GM12878 (cell line): ENCODE measurements at places on chromosomes 11 and 22.

DNA sequence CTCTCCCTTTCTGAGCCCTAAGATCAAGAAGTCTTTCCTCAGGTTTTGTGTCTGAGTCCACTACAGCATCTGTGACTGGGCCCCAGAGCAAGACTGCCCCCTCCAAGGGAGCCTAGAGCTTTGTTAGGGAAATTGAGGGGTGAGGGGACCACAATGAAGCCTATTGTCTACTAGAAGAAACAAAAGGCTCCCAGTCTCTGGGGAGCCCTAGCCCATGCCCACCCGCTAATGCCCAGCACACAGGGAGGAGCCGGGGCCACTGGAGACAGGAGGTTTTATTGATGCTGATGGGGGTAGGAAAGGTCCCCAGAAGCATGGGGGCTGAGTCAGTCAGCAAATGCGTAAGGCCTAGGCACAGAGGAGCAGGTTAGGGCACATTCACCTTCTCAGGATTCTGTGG, 14.0 kb downstream of the RHOG start:
- peaks cover 22% of the 10 kb centered on the region for H3K36me3 ChIP-seq
- H3K27me3 ChIP-seq = no peaks in the 10 kb centered on the region
- no peak for DNase-seq
- no peak overlapping the region for H3K27ac ChIP-seq
- H3K4me3 ChIP-seq = no peak overlapping the region
- H3K4me1 ChIP-seq = peaks cover 10% of the 10 kb centered on the region

- no peak overlapping the region for H3K4me3 ChIP-seq
- no peaks in the 10 kb centered on the region; the same call in 1 of the 2 replicates for H3K36me3 ChIP-seq
- H3K4me1 ChIP-seq = peaks cover 15% of the 10 kb centered on the region
- no peaks in the 10 kb centered on the region for H3K27me3 ChIP-seq
- no peak for DNase-seq
Measured at GRCh38 chr11:17298302-17298701, 21.8 kb downstream of the NUCB2 start.

- no peak overlapping the region for H3K4me3 ChIP-seq
- H3K36me3 ChIP-seq = no peaks in the 10 kb centered on the region
- H3K4me1 ChIP-seq = 0 out of 2 replicates have a peak, but pooled peaks cover 3% of the 10 kb centered on the region
Measured at GRCh38 chr11:103844327-103845215, 191.9 kb upstream of the DDI1 start.

- H3K4me1 ChIP-seq = peaks cover 12% of the 10 kb centered on the region
- no peaks in the 10 kb centered on the region; the same call in 1 of the 2 replicates for H3K27me3 ChIP-seq
- H3K4me3 ChIP-seq = no peak overlapping the region
- no peaks in the 10 kb centered on the region for H3K36me3 ChIP-seq
Measured at GRCh38 chr11:127074151-127074761, 73.7 kb upstream of the KIRREL3 start.

GRCh38 chr22:26612652-26613051, 5.2 kb downstream of the CRYBB1 start:
- no peak for DNase-seq
- peaks cover 33% of the 10 kb centered on the region for H3K4me1 ChIP-seq
- H3K27me3 ChIP-seq = no peaks in the 10 kb centered on the region
- H3K4me3 ChIP-seq = no peak overlapping the region
- H3K36me3 ChIP-seq = no peaks in the 10 kb centered on the region

DNA sequence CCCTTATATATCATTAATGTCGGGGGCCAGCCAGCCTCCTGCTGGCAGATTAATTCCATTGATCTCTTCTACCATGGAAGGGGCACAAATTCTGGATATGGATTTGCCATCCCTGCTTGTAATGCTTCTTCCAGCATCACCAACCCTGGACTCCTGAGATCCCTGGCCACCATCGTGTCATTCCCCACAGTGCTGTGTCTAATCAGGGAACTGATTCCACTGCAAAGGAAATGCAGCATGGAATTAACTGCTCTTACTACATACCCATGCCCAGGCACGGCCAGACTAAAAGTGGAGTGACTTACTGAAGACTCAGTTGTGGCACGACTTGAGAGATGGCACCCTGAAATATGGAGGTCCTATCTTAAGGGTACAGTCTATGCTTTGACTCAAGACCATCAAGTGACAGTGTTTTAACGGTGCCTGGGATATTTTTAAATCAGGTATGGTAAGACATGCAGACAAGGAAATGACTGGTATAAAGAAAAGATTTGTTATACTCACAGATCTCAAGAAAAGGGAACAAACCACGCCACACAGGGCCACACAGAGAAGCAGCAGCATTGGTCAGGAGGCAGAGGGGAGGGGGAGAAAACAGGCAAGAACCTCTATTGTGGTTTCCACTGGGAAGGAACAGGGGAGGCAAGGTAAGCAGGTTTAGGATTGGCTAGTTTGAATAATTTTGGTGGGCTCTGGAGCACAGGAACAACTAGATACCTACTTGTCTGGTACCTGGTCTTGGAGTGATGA, 65.1 kb downstream of the IGLL5 start:
- H3K4me3 ChIP-seq = no peak overlapping the region
- H3K27ac ChIP-seq = no peak overlapping the region
- peaks cover 18% of the 10 kb centered on the region for H3K4me1 ChIP-seq
- no peaks in the 10 kb centered on the region for H3K36me3 ChIP-seq

DNA sequence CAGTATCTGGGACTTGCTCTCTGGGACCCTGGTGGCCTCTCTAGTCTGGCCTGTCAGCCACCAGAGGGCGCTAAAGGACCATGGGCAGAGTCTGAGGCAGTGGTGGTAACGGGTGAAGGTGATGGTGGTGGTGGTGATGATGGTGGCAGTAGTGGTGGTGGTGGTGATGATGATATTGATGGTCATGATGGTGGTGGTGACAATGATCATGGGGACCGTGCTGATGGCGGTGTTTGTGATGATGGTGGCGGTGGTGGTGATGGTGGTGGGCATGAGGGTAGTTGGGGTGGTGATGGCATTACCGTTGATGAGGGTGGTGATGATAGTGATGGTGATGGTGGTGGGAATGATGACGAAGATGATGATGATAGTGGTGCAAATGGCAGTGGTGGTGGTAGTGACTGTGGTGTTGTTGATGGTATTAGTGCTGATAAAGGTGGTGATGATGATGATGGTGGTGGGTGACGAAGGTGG, 16.0 kb downstream of the TRPM5 start:
- H3K4me3 ChIP-seq = no peak overlapping the region
- no peaks in the 10 kb centered on the region for H3K27me3 ChIP-seq

DNA sequence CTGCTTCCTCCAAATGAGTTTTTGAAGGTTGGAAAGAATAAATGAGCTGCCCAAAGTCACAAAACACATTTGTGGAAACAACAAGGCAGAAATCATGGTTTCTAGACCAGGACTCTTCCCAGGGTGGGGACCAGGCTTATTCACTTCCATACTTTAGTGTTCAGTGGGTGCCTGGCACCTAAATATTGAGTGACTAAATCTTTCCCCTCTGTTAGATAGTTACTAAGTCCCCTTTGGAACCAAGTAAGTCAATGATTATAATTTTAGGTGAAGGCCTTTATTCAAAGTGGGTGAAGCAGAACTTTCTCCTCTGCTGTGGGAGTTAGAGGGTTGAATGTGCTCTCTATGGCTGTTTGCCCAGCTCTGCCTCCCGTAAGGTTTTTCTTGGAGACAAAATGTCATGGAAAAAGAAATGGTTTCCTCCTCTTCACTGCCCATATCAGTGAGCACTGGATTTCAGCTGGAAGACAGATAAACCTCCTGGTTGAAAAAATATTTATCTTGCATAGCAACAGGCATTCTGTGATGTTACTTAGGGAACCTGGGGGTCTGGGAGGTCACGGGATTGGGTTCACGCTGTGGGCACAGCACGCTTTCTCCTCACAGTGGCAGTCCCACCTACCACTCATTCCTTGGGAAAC, 117.8 kb downstream of the CCDC81 start:
- H3K4me1 ChIP-seq = no peaks in the 10 kb centered on the region
- H3K36me3 ChIP-seq = no peaks in the 10 kb centered on the region
- no peak overlapping the region for H3K27ac ChIP-seq
- H3K4me3 ChIP-seq = no peak overlapping the region

GRCh38 chr22:21866833-21867527, 465 bp downstream of the MAPK1 start:
- H3K4me1 ChIP-seq = peaks cover 12% of the 10 kb centered on the region
- H3K36me3 ChIP-seq = no peaks in the 10 kb centered on the region
- peak overlapping the region; percentile 97 for H3K27ac ChIP-seq
- peak overlapping the region; percentile 70 for H3K4me3 ChIP-seq
- H3K27me3 ChIP-seq = no peaks in the 10 kb centered on the region

DNA sequence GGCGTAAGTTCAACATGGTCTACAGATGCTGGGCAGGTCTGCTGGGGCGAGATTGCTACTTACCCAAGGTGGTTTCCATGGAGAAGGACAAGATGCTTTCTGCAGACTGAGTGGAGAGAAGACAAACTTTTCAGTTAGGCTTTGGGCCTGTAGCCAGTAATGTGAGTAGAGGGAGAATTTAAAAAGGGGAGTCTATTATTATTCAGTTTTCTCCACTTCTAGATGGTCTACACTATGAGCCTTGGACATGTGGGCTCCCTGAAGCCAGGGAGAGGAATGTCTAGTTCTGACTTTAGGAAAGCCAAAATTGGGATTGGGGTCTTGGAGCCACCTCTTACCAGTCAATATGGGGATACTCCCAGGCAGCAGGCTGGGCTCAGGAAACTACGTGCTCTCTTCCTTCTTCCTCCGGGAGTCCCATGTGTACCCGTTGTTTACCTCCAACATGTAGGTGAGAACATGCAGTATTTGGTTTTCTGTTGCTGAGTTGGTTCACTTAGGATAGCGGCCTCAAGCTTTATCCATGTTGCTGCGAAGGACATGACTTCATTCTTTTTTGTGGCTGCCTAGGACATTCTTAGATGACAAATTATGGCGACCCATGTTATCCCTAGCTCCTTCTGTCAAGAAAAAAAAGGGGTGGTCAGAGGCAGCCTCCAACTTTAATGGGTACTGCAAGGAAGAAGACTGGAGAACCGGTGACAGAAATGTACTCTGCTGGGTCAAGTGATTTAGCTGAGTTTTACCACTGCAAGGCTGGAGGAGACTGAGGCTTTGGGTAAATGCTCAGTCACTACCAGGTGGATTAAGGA, 14.7 kb upstream of the ZNF280A start:
- DNase-seq = no peak
- H3K4me3 ChIP-seq = no peak overlapping the region
- H3K27me3 ChIP-seq = no peaks in the 10 kb centered on the region
- no peaks in the 10 kb centered on the region for H3K36me3 ChIP-seq
- H3K4me1 ChIP-seq = no peaks in the 10 kb centered on the region

DNA sequence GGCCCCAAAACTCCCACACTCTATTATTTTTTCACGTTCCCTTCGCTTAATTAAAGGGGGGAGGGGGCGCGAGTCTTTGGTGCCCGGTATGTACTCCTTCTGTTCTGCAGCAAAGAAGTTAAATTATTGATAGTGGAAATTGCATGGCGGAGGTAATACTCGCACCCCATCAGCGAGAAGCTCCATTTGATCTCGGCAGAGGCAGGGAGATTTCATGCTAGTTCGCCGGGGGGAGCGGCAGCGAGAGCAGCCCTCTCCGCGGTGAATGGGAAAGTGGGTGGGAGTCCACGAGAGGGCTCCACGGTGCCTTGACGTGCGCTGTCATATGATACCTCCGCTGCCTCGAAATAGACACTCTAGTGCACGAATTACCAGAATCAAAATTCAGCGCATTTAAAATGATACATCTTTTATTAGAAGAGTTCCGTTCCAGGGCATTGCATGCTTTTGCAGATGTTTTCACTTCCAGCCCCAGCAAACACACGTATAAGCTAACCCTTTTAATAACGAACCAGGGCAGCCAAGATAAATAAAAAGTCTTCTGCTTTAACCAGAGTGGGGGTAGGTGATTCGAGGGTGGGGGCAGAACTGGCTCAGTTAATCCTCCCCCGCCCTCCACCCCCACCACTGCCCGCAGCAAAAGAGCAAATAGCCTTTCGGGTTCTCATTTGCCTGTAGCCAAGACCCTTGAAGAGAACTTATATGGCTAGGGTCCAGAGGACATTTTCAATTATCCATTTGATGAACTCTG, 1.3 kb upstream of the BDNF start:
- peak overlapping the region; percentile 59; the same call in 1 of the 2 replicates for H3K4me3 ChIP-seq
- H3K27ac ChIP-seq = no peak overlapping the region
- H3K36me3 ChIP-seq = no peaks in the 10 kb centered on the region
- peaks cover 6% of the 10 kb centered on the region for H3K27me3 ChIP-seq

DNA sequence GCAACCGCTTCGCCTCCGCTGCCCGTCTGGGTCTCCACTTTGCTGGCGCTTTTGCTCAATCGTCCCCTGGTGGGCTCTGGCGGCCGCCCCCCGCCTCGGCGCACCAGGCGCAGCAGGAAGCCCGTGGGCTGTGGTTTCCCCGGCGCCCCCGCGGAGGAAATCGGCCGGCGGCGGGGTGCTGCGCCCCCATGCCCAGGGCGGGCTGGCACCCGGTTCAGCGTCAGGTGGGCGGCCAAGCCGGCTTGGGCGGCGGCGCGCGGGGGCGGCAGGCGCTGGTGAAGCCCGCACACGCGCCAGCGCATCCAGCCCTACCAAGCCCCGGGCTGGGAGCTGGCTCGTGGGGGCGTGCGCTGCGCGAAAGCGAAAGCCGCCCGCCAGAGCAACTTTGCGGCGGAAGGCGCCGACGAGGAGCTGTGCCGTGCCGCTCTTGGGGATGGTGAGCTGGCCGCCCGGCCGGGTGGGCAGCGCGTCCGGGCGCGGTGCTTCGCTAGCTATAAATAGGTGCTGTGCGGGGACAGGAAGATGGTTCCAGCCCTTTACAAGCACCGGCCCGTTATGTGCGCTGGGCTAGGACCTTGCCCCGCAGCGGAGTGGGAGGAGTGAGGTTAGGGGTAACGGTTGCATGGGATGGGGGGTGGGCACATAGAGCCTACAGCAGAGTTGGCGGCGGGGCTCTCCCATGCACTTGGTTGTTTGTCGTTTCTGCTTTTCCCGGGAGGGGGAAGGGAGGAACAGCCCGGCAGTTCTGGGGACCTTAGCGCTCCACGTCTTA, 25.0 kb upstream of the SUSD2 start:
- H3K27ac ChIP-seq = peak overlapping the region; percentile 98
- H3K4me1 ChIP-seq = peaks cover 32% of the 10 kb centered on the region
- peaks cover 6% of the 10 kb centered on the region for H3K36me3 ChIP-seq
- H3K27me3 ChIP-seq = no peaks in the 10 kb centered on the region
- no peak for DNase-seq

DNA sequence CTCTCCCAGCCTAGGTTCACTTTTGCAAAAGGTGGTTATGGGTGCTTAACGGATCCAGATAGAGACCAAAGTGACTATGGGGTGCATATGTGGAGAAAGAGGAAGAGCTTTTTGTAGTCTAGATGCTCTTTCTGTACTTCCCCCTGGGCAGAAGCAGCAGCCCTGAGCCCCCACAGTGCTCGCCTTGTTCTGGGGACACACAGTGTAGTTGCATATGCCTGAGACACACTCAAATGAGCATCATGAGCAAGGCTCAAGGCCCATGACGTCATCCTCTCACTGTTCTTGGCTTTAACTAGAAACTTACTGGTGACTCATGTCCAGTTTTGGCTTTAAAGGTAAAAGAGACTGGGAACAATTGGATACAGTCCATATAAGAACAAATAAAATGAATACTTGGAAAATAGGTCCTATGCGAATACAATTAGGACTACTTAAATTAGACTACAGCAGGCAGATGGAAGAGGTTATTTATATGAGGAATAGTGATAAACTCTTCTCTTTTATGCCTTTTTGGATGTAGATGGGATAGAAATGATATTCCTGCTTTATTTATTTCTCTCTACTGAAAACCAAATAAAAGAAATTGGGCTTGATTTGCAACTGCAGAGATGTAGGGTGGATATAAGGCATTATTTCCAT, 20.1 kb upstream of the PEX26 start:
- H3K27ac ChIP-seq = peak overlapping the region; percentile 49; the same call in 1 of the 2 replicates
- H3K4me3 ChIP-seq = peak overlapping the region; percentile 48; the same call in 1 of the 2 replicates
- no peaks in the 10 kb centered on the region for H3K36me3 ChIP-seq
- peak; percentile 68 for DNase-seq
